ENCODE measurements at places on chromosomes 13 and 19.

- no peak for DNase-seq
Observed at GRCh38 chr19:11699931-11700794, 38.6 kb downstream of the ZNF823 start.

GRCh38 chr19:53958168-53958571 is 4.6 kb upstream of the CACNG8 start:
- no peak for DNase-seq

GRCh38 chr19:54462655-54463530 is 685 bp downstream of the LENG9 start:
- peak; percentile 44 for DNase-seq

- no peak for DNase-seq
Observed at GRCh38 chr19:35138305-35138892, at the start of gene FXYD1. Gene FXYD1 (plus strand): TSS chr19:35138824. CDS start chr19:35140080, 1,256 bp downstream.

DNA sequence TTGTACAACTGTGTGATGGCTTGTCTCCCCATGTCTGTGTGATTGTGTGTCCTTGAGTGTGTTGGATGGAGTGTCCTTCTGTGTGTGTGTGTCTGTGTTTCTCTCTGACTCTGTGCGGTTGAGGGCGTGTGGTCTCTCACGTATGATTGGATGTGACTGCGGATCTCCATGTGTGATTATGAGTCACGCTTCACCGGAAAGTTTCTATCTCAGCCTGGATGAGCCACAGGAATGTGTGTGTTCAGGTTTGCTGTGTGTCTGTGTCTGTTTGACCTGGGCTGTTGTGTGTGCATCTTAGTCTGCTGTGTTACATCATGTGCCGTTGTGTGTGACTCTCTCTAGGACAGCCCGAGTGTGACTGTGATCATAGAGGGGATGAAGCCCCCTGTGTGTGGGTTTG is 15.5 kb upstream of the ZNF835 start:
- no peak for DNase-seq

DNA sequence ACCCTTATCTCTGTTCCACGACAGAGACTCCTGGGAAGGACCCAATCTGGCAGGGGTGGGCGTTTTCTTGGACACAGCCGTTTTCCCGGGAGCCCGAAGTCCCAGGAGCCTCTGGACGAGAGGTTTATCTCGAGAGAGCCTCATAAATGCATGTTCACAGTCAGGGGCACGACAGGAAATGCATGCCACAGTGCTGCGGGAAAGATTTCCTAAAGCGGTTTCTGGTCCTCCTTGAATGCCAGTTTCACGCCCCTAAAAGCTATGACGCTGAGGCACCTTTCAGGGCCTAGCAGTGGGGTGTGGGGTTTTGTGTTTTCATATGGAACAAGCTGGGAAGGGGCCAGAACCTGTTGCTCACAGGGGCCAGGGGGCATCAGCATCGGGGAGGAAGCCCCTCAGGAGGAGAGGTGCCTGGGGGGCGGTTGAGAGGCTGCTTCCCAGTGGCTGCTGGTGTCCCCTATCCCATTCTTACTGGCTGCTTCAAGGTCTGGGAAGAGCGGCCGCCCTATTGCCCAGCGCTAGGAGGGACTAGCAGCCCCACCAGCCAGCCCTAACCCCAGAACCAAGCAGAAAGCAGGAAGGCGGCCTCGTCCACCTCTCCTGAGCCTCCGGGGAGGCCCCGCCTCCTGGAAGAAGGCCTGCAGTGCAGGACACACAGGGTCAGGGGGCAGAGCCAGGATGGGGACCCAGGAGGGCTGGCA is 157.0 kb downstream of the KDM4B start:
- no peak for DNase-seq

DNA sequence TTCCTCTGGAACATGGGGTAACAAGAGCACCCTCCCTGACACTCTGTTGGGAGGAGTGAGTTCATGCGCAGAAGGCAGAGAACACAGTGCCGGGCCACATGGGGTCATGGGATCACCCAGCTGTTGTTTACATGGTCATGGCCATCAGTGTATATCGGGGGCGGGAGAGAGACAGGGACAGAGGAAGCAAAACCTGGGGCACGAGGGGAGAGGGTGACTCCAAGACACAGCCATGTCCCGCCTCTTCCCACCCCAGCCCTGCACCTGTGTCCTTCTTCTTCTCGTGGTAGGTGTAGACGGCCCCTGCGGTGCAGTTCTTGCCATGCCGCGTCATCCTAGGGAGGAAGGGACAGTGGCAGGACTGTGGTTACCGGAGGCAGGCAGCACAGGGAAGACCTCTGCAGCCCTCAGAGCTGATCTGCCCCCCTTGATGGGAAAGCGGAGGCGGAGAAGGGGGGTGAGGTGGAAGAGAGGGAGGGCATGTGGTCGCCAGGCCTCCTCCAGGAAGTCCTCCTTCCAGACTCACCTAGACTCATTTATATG is 19.9 kb downstream of the NOSIP start:
- DNase-seq: peak; percentile 33

- no peak for DNase-seq
Observed at GRCh38 chr13:73060251-73061160, 1.7 kb downstream of the KLF5 start.
